ENCODE measurements at places on chromosomes 7 and 10. TPM values are rescaled to one million over a fixed set of nuclear protein-coding genes. Genes with fewer than 3 reads are reported as not detected.
A peak's percentile ranks its signal among the peaks of the same experiment; 100 is the strongest.

GRCh38 chr10:114034923-114035645, 8.6 kb upstream of the ADRB1 start:
- H3K4me3 ChIP-seq, result no peak overlapping the region
- H3K36me3 ChIP-seq, result no peaks in the 10 kb centered on the region
- DNase-seq, result no peak
- no peaks in the 10 kb centered on the region for H3K4me1 ChIP-seq

DNA sequence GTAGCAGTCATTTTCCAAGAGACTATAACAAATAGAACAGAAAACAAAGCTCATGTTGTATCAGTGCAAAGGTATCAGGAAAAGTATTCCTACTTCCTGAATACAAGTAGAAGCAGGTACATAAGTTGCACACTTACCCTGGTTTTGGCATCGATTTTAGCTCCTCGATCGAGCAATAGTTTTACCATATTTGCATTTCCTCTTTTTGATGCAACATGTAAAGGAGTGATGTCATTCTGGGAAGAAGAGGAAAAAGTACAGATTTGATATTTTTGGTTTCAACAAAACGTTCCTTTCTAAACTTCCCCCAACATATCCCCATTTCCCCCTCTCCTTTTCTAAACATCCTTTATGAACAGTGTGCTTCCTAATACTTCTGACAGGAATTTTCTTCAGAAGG, 155.1 kb downstream of the ANK3 start:
- H3K4me3 ChIP-seq, result no peak overlapping the region
- no peaks in the 10 kb centered on the region for H3K27me3 ChIP-seq
- H3K36me3 ChIP-seq, result no peaks in the 10 kb centered on the region
- no peaks in the 10 kb centered on the region for H3K4me1 ChIP-seq
- no peak overlapping the region for H3K27ac ChIP-seq
- no peak for DNase-seq

DNA sequence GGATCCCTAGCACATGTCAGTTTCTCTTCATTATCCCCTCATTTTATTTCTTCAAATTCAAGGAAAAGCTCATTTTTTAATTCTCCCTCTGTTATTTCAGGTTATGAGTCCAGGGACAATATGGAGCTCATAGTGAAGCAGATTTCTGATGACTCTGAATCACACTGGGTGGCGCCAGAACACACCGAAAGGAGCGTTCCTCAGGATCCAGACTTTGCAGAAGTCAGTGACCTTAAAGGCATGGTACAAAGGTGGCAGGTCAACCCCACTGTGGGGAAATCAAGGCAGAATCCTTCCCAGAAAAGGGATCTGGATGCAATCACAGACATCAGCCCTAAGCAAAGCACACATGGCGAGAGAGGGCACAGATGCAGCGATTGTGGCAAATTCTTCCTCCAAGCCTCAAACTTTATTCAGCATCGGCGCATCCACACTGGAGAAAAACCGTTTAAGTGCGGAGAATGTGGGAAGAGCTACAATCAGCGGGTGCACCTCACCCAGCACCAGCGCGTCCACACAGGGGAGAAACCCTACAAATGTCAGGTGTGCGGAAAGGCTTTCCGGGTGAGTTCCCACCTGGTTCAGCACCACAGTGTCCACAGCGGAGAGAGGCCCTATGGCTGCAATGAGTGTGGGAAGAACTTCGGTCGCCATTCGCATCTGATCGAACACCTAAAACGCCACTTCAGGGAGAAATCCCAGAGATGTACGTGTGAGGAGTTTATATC, 21.4 kb downstream of the ZKSCAN5 start:
- H3K27me3 ChIP-seq, result no peaks in the 10 kb centered on the region
- H3K4me3 ChIP-seq, result no peak overlapping the region
- H3K36me3 ChIP-seq, result peaks cover 51% of the 10 kb centered on the region
- H3K27ac ChIP-seq, result no peak overlapping the region
- DNase-seq, result no peak

Gene IL15RA
- 39.8 TPM for total RNA-seq

- no peaks in the 10 kb centered on the region for H3K27me3 ChIP-seq
- no peaks in the 10 kb centered on the region for H3K4me1 ChIP-seq
- no peaks in the 10 kb centered on the region for H3K36me3 ChIP-seq
- no peak for DNase-seq
- no peak overlapping the region for H3K4me3 ChIP-seq
- no peak overlapping the region for H3K27ac ChIP-seq
Observed at GRCh38 chr7:46953008-46953407, 628.9 kb downstream of the TNS3 start.

- peaks cover 85% of the 10 kb centered on the region for H3K36me3 ChIP-seq
- H3K27me3 ChIP-seq, result no peaks in the 10 kb centered on the region
- no peak for DNase-seq
- no peak overlapping the region for H3K27ac ChIP-seq
- no peaks in the 10 kb centered on the region for H3K4me1 ChIP-seq
Observed at GRCh38 chr7:116911801-116912200, 41.5 kb upstream of the ST7 start.

- peaks cover 15% of the 10 kb centered on the region for H3K4me1 ChIP-seq
- no peak for DNase-seq
- H3K36me3 ChIP-seq, result no peaks in the 10 kb centered on the region
- no peak overlapping the region for H3K4me3 ChIP-seq
- no peaks in the 10 kb centered on the region for H3K27me3 ChIP-seq
Observed at GRCh38 chr7:12572941-12573575, 2.5 kb downstream of the SCIN start.

Gene RBP4
- total RNA-seq, result 16.2 TPM

- DNase-seq, result no peak
- no peaks in the 10 kb centered on the region for H3K4me1 ChIP-seq
- no peaks in the 10 kb centered on the region for H3K36me3 ChIP-seq
- H3K27ac ChIP-seq, result no peak overlapping the region
- H3K27me3 ChIP-seq, result no peaks in the 10 kb centered on the region
- H3K4me3 ChIP-seq, result no peak overlapping the region
Observed at GRCh38 chr10:123869020-123869414, 22.6 kb downstream of the CPXM2 start.

DNA sequence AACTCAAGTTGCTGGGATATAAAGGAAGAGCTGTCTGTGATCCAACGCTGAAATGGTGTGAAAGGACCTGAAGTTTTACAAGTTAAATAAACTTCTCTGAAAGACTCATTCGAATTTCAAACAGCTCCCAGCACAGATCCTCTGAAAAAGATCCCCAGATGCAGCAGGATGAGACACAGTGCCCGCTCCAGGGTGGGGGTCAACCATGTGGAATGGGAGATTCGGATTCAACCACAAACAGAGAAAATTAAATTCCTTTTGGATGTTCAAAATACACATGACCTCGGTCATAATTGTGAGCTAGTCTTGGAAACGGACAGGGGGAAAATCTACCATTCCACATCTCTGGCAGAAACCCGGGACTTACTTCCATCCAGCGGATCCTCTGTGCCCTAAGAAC, 119.6 kb downstream of the PRKAG2 start:
- H3K27me3 ChIP-seq, result no peaks in the 10 kb centered on the region
- no peaks in the 10 kb centered on the region for H3K36me3 ChIP-seq

- H3K4me3 ChIP-seq, result no peak overlapping the region
- no peak overlapping the region for H3K27ac ChIP-seq
- no peaks in the 10 kb centered on the region for H3K4me1 ChIP-seq
- peak; percentile 64 for DNase-seq
Observed at GRCh38 chr10:132906836-132907235, 35.5 kb downstream of the CFAP46 start.

DNA sequence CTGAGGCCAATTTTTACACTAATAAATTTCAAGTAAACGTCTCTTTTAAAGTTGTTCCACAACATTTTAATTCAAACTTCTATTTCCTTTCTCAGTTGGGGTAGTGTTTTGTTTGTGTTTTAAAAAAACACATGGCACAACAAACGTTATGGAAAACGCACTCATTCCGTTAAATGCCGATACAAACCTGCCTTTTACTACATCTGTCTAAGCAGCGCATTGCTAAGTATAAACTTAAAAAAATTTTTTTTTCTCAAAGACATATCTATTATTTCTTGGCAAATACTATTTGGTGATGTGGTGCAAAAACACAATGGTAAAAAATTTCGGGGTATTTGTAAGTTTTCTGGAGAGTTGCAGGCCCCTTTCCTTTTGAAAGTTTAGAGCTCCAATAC, 1.4 kb downstream of the SKIDA1 start:
- peak overlapping the region; percentile 99 for H3K27ac ChIP-seq
- H3K36me3 ChIP-seq, result no peaks in the 10 kb centered on the region
- H3K4me3 ChIP-seq, result peak overlapping the region; percentile 55
- no peak for DNase-seq
- H3K27me3 ChIP-seq, result no peaks in the 10 kb centered on the region

GRCh38 chr7:47666164-47666862, 84.4 kb upstream of the TNS3 start:
- H3K27ac ChIP-seq, result no peak overlapping the region
- H3K4me3 ChIP-seq, result no peak overlapping the region
- no peaks in the 10 kb centered on the region for H3K4me1 ChIP-seq
- no peaks in the 10 kb centered on the region for H3K36me3 ChIP-seq
- DNase-seq, result no peak
- no peaks in the 10 kb centered on the region for H3K27me3 ChIP-seq

Gene IRF5
- total RNA-seq, result 43.0 TPM

- no peaks in the 10 kb centered on the region for H3K36me3 ChIP-seq
- no peak overlapping the region for H3K4me3 ChIP-seq
- H3K27me3 ChIP-seq, result no peaks in the 10 kb centered on the region
Observed at GRCh38 chr7:41306486-41306885, 396.4 kb downstream of the INHBA start.

DNA sequence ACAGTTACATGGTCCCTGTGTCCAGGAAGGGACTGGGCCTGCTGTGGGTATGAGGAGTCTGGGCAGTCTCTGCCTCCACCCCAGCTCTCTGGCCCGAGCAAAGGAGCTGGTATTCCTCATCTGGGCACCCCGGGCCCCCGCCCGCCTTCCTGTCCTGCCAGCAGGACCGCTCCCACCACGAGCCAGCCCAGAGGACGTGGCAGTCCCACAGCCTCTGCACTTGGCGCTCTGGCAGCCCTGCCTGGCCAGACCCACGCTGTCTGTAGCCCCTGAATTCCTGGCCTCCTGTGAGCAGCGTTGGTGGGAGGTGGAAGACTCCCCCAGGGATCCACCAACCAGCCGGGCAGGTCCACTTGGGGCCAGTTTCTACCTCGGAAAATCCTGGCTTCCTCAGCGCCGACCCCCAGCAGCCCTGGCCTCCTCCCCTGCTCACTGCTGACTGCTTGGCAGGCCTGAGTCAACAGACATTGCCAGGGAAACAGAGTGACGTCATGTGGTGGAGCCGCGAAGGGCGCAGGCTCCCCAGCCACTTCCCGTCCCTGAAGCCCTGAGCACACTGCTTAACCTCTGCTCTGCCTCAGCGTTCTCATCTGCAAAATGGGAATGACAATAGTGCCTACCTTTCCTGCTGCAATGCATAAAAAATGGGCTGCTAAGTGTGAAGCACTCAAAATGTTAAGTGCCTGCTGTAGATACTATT, 21.6 kb upstream of the LIMK1 start:
- H3K36me3 ChIP-seq, result no peaks in the 10 kb centered on the region
- H3K4me3 ChIP-seq, result no peak overlapping the region
- peaks cover 23% of the 10 kb centered on the region for H3K4me1 ChIP-seq

- peak within 1 kb of the TSS; percentile 68 for H3K27ac ChIP-seq
- peak within 1 kb of the TSS; percentile 79 for H3K4me3 ChIP-seq
- DNase-seq, result peak; percentile 46
Observed at GRCh38 chr10:70052462-70053217, at the start of gene MACROH2A2. MACROH2A2 (plus strand) TSS chr10:70052846; CDS start chr10:70075659, 22,813 bp downstream.

Gene AGR3
- 209 TPM for total RNA-seq

DNA sequence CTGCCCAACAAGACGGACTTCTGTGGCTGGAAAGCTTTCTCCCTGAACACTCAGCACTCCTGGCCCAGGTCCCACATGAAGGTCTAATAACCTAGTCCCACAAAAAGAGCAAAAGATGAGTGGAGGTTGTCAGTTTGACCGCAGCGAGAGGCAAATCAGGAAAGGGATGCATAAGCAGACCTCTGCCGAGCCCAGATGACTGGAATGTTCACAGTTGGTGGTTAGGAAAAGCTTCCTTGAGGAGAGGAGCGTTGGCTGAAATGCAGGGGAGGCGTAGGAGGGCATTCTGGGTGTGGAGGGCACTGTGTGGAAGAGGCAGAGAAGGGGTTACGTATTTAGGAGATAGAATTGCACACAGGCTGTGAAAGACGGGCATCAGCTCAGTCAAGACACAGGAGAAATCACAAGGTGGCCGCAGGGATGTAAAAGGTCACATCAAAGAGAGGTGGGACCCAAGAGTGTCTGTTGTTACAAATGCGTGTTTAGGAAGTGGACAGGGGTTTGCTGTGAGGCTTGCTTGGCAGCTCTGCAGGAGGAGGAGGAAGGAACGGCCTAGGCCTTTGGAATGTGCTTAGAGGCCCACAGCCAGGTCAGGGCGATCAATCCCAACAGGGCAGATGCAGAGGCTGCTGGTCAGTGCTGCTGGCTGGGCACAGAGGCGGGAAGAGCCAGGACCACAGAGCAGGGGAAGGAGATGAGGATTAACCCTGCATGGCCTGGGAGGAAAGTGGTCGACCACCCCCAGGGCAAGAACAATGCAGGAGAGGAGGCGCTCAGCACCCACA, 133.5 kb downstream of the VIPR2 start:
- peaks cover 11% of the 10 kb centered on the region for H3K4me1 ChIP-seq
- H3K36me3 ChIP-seq, result no peaks in the 10 kb centered on the region
- H3K27ac ChIP-seq, result no peak overlapping the region
- no peaks in the 10 kb centered on the region for H3K27me3 ChIP-seq
- H3K4me3 ChIP-seq, result no peak overlapping the region

- H3K4me3 ChIP-seq, result peak within 1 kb of the TSS; percentile 79
- no peaks in the 10 kb centered on the region for H3K36me3 ChIP-seq
- peaks cover 17% of the 10 kb centered on the region for H3K4me1 ChIP-seq
- peak within 1 kb of the TSS; percentile 98 for H3K27ac ChIP-seq
- no peaks in the 10 kb centered on the region for H3K27me3 ChIP-seq
Observed at GRCh38 chr7:55365205-55365674, at the start of gene LANCL2. LANCL2 (plus strand) TSS chr7:55365337; CDS start chr7:55366026, 689 bp downstream.

DNA sequence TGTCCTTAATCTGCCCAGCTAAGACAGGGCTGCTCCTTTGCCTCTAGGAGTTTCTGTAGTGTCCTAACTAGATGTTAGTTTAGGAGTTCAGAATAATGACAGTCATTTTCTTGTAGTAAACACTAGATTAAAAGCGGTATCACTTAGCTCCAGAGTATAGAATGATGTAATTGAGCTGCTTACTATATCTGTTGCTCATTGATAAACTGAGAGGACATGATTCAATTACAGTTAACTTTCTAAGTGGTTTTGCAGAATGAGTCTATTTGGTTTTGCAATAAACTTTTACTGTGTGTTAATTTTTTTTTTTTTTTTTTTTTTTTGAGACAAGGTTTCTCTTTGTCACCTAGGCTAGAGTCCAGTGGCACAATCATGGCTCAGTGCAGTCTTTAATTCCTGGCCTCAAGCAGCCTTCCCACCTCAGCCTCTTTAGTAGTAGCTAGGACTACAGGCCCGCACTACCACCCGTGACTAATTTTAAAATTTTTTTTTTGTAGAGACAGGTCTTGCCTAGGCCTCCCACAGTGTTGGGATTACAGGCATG, 1.8 kb downstream of the STMP1 start:
- H3K4me3 ChIP-seq, result no peak overlapping the region
- DNase-seq, result no peak
- H3K36me3 ChIP-seq, result no peaks in the 10 kb centered on the region
- no peak overlapping the region for H3K27ac ChIP-seq
- no peaks in the 10 kb centered on the region for H3K27me3 ChIP-seq

Gene NXPH1
- not detected for total RNA-seq

GRCh38 chr7:106012935-106013439, 49.9 kb downstream of the CDHR3 start:
- peaks cover 9% of the 10 kb centered on the region for H3K4me1 ChIP-seq
- DNase-seq, result no peak
- H3K27me3 ChIP-seq, result no peaks in the 10 kb centered on the region
- H3K4me3 ChIP-seq, result no peak overlapping the region
- H3K36me3 ChIP-seq, result no peaks in the 10 kb centered on the region
- H3K27ac ChIP-seq, result no peak overlapping the region
